AG04449 (cell line): ENCODE measurements at places on chromosomes 16 and 17.

DNA sequence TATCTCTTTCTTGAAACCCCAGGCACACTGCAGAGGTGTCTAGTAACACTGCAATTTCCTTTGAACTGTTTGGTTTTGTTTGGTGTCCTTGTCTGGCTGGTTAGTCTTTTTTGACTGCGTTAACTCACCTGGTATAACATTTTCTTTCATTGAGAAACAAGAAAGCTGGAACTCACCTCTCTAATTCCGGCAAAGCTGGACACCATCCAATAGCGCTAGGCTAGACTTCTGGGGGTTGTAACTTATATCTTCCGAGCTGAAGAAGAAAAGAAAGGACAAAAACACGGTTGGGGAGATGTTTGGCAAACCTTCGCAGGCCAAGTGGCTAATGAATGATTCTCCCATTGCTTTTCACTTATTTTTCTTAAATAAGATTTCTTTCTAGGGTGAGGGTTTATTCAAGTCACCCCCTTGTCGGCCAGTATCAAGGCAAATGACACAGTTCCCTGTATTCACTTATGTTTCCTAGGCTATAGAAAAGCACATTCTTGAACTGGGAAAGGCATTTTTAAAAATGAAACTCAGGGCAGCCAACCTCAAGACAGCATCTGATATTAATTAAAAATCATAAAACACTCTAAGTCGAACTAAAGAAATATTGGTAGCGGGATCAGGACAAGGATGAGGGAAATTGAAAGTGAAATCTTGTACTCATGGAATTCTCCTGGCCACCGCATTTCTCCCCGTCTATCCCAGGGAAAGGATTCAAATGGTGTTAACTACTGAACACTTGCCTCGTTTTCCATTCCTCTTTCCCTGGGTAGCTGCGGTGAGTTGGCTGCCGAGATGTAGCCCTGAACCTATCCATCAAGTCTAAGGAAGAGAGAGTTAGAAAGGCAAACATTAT is 95.9 kb upstream of the ZFHX3 start:
- DNase-seq, result no peak

DNA sequence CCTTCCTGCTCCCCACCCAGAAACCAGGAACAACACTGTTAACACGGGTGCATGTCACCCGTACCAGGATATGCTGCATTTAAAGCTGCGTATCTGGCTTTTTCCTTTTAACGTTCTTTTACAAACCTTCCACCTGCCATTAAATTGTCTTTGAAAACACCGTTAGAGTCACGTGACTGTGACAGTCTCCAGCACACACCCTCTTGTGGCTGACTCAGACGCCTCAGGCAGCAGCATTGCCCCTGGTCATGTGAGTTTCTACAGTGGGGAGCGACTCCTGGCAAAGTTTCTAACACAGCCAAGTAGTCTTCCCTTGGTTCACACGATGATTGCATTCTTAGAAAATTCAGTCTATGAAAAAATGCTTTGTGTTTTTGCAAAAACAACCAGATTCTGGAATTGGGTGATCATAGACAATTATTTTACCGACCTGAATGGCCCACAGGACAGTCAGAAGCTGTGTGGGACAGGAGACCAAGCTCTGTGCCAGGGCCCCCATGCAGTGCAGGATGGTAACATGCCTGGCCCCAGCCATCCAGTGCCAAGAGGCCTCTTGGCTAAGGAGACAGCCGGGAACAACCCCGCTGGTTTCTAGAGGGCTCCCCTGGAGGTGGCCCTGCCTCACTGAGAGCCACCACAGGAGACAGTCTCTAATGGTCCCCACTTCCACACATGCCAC is 199.1 kb downstream of the KATNIP start:
- DNase-seq, result peak; percentile 56

DNA sequence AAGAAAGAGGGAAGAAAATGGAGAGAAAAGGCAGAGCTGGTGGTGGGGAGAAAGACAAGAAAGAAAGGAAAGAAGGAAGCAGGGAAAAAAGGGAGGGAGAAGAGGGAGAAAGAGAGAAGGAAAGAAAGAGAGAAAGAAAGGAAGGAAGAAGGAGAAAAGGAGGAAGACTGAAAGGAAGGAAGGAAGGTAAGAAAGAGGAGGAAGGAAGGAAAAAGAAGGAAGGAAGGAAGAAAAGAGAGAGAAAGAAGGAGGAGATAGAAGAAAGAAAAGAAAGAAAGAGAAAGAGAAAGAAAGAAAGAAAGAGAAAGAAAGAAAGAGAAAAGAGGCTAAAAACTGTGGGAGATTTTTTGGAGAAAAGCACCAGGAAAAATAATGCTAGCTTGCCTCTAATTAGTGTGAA is 561.4 kb upstream of the GOT2 start:
- no peak for DNase-seq

DNA sequence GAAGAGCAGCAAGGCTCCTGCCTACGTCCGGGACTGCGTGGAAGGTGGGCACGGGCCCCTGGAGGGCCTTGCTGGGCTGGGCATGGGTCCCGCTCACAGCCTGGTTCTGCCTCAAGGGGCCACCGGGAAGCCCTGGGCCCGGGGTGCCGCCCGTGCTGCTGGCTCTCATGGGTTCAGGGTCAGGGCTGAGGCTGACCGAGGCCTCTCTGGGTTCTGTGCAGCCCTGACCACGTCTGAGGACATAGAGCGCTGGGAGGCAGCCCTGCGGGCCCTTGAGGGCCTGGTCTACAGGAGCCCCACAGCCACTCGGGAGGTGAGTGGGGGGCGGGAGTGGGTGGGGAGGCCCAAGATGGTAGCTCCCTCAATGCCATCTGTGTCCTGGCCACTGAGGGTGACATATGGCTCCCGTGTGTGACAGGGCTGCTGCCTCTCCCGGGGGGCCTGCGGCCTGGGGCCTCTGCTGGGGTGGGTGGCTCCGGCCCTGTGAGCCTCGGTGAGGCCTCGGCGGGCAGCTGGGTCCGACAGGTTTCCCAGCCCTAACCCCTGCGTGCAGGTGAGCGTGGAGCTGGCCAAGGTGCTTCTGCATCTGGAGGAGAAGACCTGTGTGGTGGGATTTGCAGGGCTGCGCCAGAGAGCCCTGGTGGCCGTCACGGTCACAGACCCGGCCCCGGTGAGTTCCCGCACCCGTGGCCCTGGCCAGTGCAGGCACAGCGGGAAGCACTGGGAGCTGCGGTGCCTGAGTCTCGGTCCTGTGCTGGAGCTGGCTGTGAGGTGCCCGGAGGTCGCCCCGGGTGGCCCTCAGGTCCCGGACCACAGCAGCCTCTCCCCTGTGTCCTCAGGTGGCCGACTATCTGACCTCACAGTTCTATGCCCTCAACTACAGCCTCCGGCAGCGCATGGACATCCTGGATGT is 9.2 kb downstream of the TELO2 start:
- no peak for DNase-seq

DNA sequence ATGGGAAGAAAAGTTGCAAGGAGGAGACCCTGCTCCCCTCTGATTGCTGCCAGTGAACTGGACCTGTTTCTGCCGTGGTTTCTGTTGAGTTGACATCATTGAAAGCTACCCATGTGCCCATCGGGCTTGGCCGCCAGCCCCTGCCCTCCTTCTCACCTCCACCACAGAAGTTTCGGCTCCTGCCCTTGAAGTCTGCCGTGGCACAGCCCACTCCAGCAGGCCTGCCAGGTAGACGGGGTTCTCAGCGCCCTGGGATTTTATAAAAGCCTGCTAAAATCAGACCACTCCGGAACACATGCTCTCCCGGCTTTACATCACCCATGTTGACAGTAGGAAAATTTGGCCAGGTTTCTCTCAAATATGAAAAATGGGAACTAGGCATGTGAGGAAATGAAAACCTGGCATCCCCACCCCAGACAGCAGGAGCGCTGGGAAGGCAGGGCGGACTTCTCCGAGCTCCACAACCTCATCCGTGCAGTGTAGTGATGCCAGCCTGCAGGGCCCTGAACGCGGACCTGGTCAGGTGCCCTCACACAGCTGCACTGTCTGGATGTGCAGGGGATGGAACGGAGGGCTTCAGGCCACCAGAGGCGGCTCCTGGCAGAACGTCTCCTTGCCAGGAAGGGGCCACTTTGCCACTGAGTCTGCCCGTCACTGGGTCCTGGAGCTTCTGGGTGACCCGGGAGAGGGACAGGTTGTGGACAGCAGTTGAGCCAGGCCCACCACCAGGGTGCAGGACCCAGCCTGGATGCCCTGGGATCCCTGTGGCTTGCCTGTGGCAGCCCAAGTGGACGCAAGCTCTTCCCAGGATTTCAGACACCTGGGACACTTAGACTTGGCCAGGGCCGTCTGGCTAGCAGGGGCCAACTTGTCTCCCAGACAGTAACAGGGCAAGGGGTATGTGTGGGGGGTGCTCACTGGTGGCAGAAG is 6.9 kb upstream of the GSE1 start:
- no peak for DNase-seq
